NCI-H1092 (cell line): ENCODE measurements at places on chromosomes 7 and 10.
A peak's percentile ranks its signal among the peaks of the same experiment; 100 is the strongest.

DNA sequence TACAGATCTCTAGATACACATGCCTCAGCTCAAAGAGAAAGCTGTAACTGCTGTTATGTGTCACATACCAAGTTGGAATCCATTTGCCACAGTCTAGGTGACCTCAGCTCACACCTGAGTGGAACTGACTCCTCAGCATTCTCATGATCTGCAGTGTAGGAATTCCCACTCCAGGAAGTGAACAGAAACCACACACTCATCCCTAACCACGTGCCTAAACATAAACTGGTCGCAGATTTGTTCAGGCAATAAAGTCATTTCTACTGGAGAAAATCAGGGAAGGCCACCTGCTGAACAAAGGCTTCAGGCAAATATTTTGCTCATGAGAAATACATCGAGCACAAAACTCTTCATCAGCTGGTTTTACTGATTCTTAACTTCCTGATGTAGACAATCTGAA lies 23.0 kb upstream of the ZMYND11 start:
- no peak for DNase-seq

DNA sequence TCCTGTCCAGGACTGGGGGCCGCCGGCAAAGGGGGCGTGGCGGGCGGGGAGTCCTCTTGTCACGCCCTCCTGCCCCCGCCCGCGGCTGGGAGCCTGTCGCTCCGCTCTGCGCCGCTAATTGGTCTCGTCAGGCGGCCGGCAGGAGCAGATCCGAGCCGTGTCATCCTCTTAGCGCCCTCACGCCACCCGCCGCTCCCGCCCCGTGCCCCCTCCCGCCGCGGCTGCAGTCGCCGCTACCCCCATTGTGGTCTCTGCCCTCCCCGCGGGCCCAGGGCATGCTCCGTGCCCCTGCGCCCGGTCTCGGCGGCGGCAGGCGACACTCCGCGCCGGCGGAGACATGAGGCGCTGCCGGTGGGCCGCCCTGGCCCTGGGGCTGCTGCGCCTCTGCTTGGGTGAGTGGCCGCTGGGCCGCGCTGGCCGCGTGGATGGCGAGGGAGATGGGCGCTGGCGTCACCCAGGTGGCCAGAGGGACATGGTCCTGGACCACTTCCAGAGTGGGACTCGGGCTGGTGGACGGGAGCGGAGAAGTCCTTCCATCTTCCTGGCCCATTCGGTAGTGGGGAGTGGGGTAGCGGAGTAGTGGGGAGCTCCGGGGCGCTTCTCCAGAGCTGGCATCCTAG lies at the start of gene CDHR1:
Gene CDHR1, plus strand, starts transcription at position 114 of the 620 bp plus-strand sequence. Its CDS starts 224 bp downstream, at position 338.
- DNase-seq = peak; percentile 23

GRCh38 chr7:132152131-132152889 lies 424.0 kb downstream of the PLXNA4 start:
- no peak for DNase-seq

GRCh38 chr7:43649755-43650274 lies 66.9 kb downstream of the STK17A start:
- DNase-seq = no peak
